ENCODE measurements at places on chromosomes 12 and 14.

DNA sequence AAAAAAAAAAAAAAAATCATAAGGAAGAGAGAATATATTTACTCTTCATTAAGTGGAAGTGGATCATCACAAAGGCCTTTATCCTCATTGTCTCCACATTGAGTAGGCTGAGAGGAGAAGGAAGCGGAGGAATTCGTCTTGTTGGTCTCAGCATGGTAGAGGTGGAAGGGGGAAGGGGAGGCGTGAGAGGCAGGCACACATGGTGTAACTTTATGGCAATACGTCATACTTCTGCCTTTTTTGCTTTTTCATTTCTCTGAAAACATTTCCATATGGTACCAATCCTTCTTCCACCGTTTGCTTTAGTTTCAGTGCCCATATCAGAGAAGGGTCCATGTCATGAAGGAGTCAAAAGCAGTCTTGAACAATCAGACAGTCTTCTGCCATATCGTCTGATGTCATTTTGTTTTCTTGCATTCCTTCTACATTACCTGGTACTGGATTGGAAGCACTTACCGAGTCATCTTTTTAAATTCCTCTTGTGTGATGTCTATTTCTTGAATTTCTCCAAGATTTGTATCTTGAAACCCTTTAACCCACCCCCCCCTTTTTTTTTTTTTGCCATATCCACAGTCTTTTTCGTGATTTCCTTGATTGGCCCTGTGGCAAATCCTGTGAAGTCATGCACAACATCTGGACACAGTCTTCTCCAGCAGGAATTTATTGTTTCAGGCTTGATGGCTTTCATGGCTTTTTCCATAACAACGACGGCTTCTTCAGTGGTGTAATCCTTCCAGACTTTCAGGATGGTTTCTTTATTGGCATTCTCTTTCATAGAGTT, 8.9 kb downstream of the FUT8 start:
- no peak overlapping the region for H3K4me3 ChIP-seq
- no peak for DNase-seq
- H3K4me1 ChIP-seq, result peaks cover 27% of the 10 kb centered on the region
- no peak overlapping the region for H3K27ac ChIP-seq
- peaks cover 36% of the 10 kb centered on the region for H3K36me3 ChIP-seq

- H3K27me3 ChIP-seq, result no peaks in the 10 kb centered on the region
- H3K4me3 ChIP-seq, result no peak overlapping the region
Observed at GRCh38 chr14:78633752-78634151, 463.6 kb downstream of the NRXN3 start.

DNA sequence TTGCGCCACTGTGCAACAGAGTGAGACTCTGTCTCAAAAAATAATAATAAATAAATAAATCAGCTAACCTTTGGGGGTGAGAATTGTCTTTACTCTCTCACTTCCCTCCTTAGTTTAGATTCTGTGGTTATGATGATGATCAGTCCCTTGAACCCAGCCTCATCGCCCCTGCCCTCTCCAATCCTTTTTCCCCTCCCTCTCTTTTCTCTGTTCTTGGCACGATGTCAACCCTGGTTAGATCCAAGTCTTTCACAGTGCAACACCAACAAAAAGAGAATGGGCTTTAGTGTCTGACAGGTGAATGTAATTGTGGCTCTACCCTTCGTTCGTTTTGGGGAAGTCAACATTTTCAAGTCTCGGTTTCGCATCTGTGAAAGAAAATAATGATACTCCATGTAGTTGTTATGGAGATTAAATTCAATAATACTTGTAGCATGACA, 59.0 kb downstream of the NTN4 start:
- no peak overlapping the region for H3K27ac ChIP-seq
- H3K4me3 ChIP-seq, result no peak overlapping the region
- H3K27me3 ChIP-seq, result no peaks in the 10 kb centered on the region
- no peaks in the 10 kb centered on the region for H3K36me3 ChIP-seq
- DNase-seq, result no peak
- H3K4me1 ChIP-seq, result no peaks in the 10 kb centered on the region

DNA sequence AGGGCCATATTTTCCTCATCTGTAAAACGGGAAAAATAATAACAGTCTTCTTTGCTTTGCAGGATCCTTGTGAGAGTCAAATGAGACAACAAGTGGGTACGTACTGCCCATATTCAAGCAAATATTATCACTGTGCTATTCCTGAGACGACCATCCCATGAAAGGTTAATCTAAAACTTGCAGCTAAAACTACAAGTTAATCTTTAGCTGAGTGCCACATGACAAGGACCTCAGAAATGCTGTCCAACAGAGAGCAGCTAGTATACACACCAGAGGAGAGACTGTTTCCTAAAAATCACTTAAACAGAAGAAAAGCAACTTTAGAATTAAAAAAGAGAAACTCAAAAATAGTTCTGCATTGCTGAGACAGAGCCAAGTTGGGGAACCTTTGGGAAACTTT, 162.7 kb upstream of the TMTC2 start:
- H3K4me1 ChIP-seq, result no peaks in the 10 kb centered on the region
- no peak for DNase-seq
- H3K36me3 ChIP-seq, result no peaks in the 10 kb centered on the region
- no peak overlapping the region for H3K27ac ChIP-seq
- no peak overlapping the region for H3K4me3 ChIP-seq

DNA sequence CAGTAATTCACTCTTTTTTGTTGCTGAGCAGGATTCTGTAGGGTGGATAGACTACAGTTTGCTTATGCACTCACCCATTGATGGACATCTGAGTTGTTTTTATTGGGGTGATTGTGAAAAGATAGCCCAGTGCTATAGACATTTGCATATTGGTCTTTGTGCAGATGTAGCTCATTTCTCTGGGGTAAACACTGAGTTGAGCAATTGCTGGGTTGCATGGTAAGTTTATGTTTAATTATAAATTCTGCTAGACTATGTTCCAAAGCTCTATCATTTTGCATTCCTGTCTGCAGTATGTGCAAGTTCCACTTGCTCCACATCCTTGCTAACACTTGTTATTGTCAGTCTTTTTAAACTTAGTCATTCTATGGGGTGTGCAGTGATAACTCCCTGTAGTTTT, 65.4 kb upstream of the RFLNA start:
- DNase-seq, result no peak
- H3K27me3 ChIP-seq, result no peaks in the 10 kb centered on the region
- H3K27ac ChIP-seq, result no peak overlapping the region
- H3K4me3 ChIP-seq, result no peak overlapping the region
- H3K4me1 ChIP-seq, result peaks cover 2% of the 10 kb centered on the region

- H3K27ac ChIP-seq, result no peak overlapping the region
- no peaks in the 10 kb centered on the region for H3K36me3 ChIP-seq
Observed at GRCh38 chr12:85681333-85681732, 154.9 kb downstream of the RASSF9 start.

- H3K27ac ChIP-seq, result peak overlapping the region; percentile 36
- DNase-seq, result no peak
- peaks cover 89% of the 10 kb centered on the region for H3K36me3 ChIP-seq
- no peak overlapping the region for H3K4me3 ChIP-seq
- H3K4me1 ChIP-seq, result peaks cover 59% of the 10 kb centered on the region
Observed at GRCh38 chr14:89589400-89590118, 172.5 kb upstream of the FOXN3 start.

- no peak overlapping the region for H3K27ac ChIP-seq
- H3K4me3 ChIP-seq, result no peak overlapping the region
- peaks cover 16% of the 10 kb centered on the region for H3K4me1 ChIP-seq
- peaks cover 17% of the 10 kb centered on the region for H3K27me3 ChIP-seq
Observed at GRCh38 chr12:54749191-54749818, 101.1 kb upstream of the DCD start.

- H3K27ac ChIP-seq, result peak overlapping the region; percentile 43
- H3K36me3 ChIP-seq, result peaks cover 29% of the 10 kb centered on the region
- no peak overlapping the region for H3K4me3 ChIP-seq
- peaks cover 16% of the 10 kb centered on the region for H3K4me1 ChIP-seq
- no peaks in the 10 kb centered on the region for H3K27me3 ChIP-seq
Observed at GRCh38 chr14:34966413-34966812, 16.4 kb upstream of the SRP54 start.

DNA sequence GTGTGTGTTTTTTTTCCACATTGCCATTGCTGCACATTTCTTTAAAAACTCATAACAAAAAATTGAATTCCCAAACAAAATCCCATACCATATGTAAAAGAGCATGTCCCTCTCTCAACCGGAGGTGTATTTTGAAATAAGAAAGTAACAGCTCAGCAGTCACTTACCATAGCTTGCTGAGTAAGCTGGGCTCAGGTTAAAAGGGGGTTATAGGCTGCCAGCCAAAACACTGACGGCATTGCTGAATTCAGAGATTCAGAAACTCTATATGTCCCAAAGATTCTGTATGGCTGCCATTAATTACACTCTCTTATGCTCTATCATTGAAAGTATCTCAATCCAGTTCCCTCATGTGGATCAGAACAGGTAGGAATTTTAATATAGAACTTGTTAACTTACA, 276.0 kb downstream of the FOXG1 start:
- no peaks in the 10 kb centered on the region for H3K27me3 ChIP-seq
- H3K36me3 ChIP-seq, result no peaks in the 10 kb centered on the region
- no peaks in the 10 kb centered on the region for H3K4me1 ChIP-seq
- no peak for DNase-seq
- H3K27ac ChIP-seq, result no peak overlapping the region

- DNase-seq, result no peak
- no peaks in the 10 kb centered on the region for H3K36me3 ChIP-seq
- H3K27me3 ChIP-seq, result no peaks in the 10 kb centered on the region
Observed at GRCh38 chr12:96064271-96064670, 28.9 kb upstream of the LTA4H start.

GRCh38 chr14:89336338-89336737, 80.7 kb downstream of the FOXN3 start:
- H3K27me3 ChIP-seq, result no peaks in the 10 kb centered on the region
- DNase-seq, result no peak
- H3K36me3 ChIP-seq, result peaks cover 38% of the 10 kb centered on the region
- H3K4me3 ChIP-seq, result no peak overlapping the region
- no peak overlapping the region for H3K27ac ChIP-seq

GRCh38 chr12:56333197-56333678, 562 bp downstream of the PAN2 start:
- H3K4me1 ChIP-seq, result peaks cover 32% of the 10 kb centered on the region
- H3K27me3 ChIP-seq, result no peaks in the 10 kb centered on the region
- peak overlapping the region; percentile 96 for H3K4me3 ChIP-seq
- peak overlapping the region; percentile 100 for H3K27ac ChIP-seq
- no peaks in the 10 kb centered on the region for H3K36me3 ChIP-seq

DNA sequence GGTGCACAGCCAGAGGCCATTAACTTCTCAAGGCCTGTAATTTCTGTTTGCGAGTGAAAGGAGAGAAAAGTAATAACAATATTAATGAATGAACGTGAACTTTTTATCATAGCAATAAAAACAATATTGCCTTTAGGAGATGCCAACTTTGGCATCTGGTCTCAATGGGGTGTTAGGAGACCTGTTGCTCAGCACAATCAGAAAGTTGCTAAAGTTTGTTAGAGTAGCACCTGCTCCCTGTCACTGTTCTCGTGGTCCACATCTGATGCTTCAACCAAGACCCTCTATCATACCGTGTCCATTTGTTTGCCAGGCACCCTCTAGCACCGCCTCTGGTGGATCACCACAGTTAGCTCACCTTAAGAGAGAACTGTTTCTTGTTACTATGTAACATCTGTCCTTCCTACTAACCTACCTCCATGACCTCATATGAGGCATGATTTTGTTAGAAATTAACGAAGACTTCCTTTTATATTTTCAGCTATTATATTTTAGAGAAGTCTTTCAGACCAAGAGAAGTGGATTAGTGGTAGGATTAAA, 12.5 kb upstream of the CLEC4E start:
- no peaks in the 10 kb centered on the region for H3K4me1 ChIP-seq
- peaks cover 6% of the 10 kb centered on the region for H3K27me3 ChIP-seq
- no peak overlapping the region for H3K27ac ChIP-seq
- H3K36me3 ChIP-seq, result no peaks in the 10 kb centered on the region
- no peak for DNase-seq

GRCh38 chr14:24254630-24255392, 8.2 kb downstream of the TGM1 start:
- H3K4me1 ChIP-seq, result peaks cover 18% of the 10 kb centered on the region
- H3K4me3 ChIP-seq, result no peak overlapping the region
- DNase-seq, result no peak
- no peaks in the 10 kb centered on the region for H3K27me3 ChIP-seq
- no peak overlapping the region for H3K27ac ChIP-seq

- no peak overlapping the region for H3K4me3 ChIP-seq
- no peaks in the 10 kb centered on the region for H3K36me3 ChIP-seq
- H3K27ac ChIP-seq, result no peak overlapping the region
- DNase-seq, result no peak
- H3K4me1 ChIP-seq, result no peaks in the 10 kb centered on the region
- H3K27me3 ChIP-seq, result no peaks in the 10 kb centered on the region
Observed at GRCh38 chr12:97168804-97169203, 261.7 kb downstream of the NEDD1 start.

DNA sequence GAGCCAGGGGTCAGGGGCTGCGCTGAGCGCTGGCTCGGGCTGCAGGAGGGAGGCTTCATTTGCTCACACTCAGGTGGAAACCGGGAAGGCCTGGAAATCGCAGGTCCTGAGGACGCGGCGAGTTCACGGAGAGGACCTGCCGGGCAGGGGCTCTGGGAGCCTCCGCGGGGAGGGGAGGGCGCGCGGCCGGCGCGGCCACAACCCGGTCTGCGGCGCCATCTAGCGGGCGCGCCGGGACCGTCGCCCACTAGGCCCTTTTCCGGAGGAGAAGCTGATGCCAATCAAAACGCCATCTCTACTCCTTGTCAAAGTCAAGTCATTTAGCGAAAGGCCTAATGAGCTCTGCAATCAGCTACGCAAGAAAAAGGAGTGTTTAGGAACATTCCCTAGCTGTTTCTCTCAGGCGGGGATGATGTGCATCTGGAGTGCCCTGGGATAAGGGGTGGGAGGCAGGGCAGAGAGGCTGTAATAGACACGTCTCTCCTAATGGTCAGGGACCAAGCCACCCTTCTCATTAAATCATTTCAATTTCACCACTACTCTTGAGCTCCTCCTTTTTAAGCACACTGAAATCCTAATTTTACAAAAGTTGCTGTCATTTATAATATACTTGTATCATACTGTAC, 885.8 kb upstream of the TMEM132C start:
- no peak overlapping the region for H3K27ac ChIP-seq
- no peaks in the 10 kb centered on the region for H3K36me3 ChIP-seq
- H3K27me3 ChIP-seq, result peaks cover 5% of the 10 kb centered on the region
- H3K4me3 ChIP-seq, result no peak overlapping the region
- peaks cover 5% of the 10 kb centered on the region for H3K4me1 ChIP-seq

DNA sequence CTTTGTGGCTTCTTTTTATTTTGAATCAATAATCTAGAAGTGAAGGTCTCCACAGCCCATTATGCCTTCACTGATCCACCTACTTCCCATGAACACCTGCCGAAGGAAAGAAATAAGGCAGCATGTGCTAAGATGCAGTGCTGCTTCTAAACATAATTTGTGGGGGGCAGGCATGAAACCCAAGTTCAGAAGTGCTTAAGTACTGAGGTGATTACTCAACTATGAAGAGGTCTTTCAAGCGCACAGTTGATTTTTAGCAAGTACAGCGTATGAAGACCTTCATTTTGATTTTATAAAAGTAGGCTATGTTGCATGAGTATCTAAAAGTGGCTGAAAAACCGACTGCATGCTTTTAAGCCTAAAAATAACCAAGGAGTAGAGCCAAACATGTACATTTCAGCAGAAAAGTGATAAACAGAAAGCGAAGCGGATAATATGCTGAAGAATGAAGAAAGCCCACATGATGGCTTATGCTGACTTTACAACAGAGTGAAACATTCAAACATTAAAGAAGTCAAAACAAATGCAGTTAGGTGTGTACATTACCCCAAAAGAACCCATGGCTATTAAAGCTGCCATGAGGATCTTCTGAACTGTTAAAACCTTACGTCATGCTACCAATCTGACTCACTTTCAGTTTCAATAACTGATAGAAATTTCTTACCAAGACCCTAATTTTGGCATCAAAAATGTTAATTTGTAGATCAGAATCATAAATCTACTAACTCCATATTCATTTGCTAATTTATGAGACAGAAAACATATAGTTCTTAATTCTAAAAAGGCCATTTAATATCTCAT, 29.3 kb downstream of the KICS2 start:
- H3K27me3 ChIP-seq, result no peaks in the 10 kb centered on the region
- peaks cover 11% of the 10 kb centered on the region for H3K4me1 ChIP-seq
- peaks cover 27% of the 10 kb centered on the region for H3K36me3 ChIP-seq
- H3K27ac ChIP-seq, result no peak overlapping the region
- H3K4me3 ChIP-seq, result no peak overlapping the region

Data from activated T-helper 2 cell treated with anti-CD3 and anti-CD28 coated beads, Interferon-gamma antibody, Interleukin-2, Interleukin-4, amounts not matched to agents 10 μg/mL and 5 μg/mL and 100 μg/mL, durations not matched to agents 14 hours and 24 hours and 36 hours (primary cell).